Kasumi-1 (cell line): ENCODE measurements at places on chromosomes 7 and 10.
A peak's percentile ranks its signal among the peaks of the same experiment; 100 is the strongest.

- DNase-seq = no peak
Measured at GRCh38 chr10:88545359-88545758, 37.8 kb downstream of the RNLS start.

DNA sequence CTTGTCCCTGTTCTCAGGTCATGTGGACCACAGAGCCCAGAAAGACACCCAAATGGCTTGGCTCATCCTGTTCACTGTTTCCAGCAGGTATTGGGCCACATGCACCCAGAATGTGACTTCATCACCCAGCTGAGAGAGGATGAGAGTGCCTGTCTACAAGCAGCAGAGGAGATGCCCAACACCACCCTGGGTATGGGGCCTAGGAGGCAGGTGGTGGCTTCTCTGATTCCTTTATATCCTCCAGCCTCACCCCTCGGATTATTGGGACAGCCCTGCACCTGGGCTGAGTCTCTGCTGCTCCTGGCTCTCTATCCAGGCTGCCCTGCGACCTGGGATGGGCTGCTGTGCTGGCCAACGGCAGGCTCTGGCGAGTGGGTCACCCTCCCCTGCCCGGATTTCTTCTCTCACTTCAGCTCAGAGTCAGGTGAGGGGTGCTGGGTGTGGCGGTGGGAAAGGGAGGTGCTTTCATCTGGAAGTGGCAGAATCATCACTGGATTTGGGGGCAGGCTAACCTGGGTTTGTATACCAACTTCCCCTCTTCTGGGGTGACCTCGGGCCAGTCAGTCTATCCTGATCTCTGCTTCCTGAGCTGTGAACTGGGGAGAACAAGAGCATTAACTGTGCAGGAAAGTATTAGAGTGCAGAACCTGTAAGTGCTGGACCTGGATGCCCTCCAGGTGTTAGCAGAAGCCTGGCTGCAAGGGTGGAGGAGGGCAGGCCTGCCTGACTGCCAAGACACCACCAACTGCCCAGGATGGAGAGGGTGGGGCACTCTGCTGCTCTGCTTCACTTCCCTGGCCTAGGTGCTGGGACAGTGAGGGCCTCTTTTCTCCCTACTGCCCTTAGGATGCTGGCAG, 5.2 kb downstream of the GHRHR start:
- no peak for DNase-seq

DNA sequence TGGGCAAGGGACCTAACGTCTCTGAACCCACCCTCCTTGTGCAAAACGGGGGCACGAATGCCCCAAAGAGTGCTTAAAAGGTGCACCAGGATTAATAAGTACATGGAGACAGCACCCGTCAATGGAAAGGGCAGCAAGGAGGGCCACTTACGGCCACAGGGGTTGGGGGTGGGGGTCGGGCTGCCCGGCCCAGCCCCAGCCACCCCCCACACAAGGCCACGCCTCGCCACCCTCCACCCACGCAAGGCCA, 213.4 kb downstream of the MAD1L1 start:
- DNase-seq = no peak

- peak; percentile 48 for DNase-seq
Measured at GRCh38 chr10:109934958-109935793, 11.9 kb upstream of the XPNPEP1 start.

DNA sequence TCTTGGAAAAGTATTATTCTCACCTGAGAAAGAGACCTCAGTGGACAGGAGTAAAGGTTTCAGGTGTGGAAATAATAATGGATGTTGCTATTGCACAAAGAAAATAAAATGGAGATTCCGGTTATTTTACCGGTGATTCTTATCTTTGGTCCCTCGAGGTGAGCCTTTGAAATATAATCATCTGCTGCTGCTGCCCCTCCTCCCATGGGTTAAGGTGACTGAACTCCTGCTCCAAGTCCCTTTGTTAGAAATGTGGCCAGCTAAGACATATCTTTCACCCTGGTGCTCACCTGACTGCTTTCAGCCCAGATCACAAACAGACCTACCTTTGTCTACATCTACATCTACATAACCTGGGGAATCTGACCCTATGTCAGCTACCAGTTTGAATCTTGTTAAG, 5.7 kb downstream of the CUBN start:
- no peak for DNase-seq

DNA sequence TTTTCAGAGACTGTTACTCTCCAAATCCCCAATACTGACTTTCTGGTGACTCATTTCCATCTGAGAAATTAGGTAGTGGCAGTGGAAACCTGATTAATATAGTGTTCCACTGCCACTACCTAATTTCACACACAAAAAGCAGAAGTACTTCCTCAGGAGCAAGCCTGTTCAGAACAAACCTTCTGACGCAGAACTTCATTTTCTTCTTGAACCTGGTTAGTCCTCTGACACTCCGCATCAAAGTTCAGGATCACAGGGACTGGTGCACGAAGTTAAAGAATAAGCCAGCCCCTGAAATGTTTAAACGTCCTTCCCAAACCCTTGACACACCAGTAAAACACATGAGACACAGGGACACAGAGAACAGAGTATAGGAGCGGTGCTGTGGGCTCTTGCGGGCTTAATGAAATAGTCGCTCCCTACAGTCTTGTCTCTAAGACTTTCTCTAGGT, 4.4 kb downstream of the WDR91 start:
- peak; percentile 32 for DNase-seq

GRCh38 chr10:30977385-30977784, 54.3 kb downstream of the ZNF438 start:
- DNase-seq = no peak

GRCh38 chr10:1670541-1671365, 66.6 kb downstream of the ADARB2 start:
- DNase-seq = no peak
